CD14-positive monocyte (primary cell): ENCODE measurements at places on chromosomes 2 and 18.

DNA sequence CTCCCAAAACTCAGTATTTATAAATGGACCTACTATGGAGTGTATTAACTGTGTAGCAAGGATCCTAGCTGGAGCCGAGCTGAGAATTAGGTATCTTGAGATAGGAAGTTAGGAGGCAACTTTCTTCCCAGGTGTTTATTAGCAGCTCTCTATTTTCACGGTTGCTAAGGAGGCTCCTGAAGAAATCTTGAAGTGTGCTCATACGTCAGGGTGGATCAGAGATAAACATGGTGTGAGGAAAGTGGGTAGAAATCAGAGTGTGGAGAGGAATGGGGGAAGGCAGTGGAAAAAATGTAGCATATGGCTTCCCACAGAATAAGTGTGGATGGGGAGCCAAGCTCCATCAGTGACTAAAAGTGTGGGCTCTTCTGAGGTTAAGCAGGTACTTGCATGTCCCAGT is 104.3 kb downstream of the ABCA12 start:
- DNase-seq: no peak

GRCh38 chr2:69163109-69163508 is 150.1 kb downstream of the ANTXR1 start:
- peak; percentile 97 for DNase-seq

GRCh38 chr18:61901323-61901986 is 8.6 kb upstream of the RNF152 start:
- peak; percentile 55 for DNase-seq

DNA sequence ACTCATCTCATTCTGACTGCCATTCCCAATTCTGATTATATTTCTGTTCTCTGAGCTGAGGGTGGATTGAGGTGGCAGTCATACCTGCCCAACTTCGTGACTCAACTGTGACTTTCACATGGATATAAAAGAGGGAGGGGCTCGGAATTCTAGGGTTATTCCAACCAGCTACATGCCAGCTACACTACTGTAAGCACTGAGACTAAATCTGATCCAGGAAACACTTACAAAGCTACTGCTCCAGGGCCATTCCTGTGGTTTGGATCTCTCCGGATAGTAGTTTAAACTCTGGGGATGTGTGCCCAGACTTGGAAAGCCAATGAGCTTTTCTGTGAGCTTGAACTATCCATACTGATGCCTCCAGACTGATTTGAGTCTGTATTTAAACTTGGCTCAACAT is 7.9 kb downstream of the MAP2 start:
- DNase-seq: no peak

GRCh38 chr2:110124038-110124825 is 8.6 kb upstream of the MALL start:
- DNase-seq: no peak

- DNase-seq: no peak
Measured at GRCh38 chr2:460861-461260, 173.0 kb upstream of the ALKAL2 start.

DNA sequence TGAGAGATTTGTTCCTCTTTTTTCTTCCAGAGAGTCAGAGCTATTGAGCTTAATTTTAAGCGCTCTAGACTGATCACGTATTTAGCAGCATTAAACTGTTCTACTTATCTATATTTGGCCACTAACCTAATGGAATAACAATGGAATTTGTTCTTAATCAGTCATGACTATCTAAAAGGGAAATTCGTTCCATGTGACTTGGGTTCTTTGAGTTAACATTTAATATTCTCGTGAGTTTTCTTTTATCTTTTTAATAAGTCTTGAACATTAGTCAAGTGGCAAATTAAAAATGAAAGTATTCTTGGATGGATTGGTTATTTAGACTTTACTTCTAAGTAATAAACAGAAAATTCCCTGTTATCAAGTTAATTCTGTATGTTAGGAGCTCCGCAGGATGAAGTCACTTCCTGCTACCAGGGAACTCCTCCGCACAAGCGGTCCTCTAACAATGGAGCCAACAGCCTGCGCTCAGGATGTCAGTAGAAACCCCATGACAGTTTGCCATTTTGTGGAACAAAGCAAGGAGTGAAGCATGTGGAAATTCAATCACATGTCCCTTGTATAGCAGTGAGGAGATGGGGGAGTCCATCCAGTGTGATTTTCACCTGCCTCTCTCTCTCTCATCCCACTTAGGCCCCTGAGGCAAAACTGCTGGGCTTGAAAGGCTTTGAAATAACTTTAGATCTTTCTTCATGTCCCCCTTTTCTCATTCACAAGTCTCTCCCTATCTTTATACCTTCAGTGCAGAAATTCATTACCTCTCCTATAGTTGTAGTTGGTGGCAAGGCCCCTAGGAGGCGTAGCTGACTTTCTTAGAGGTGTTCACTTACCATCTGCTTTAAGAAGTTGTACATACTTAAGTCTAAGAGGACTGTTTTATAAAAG is 138.1 kb downstream of the WDR7 start:
- no peak for DNase-seq

GRCh38 chr2:19540739-19541525 is 182.5 kb upstream of the OSR1 start:
- no peak for DNase-seq
